ENCODE measurements at places on chromosomes 12 and 14.

- no peak for DNase-seq
Measured at GRCh38 chr12:68469113-68469512, 137.0 kb upstream of the MDM1 start.

- no peak for DNase-seq
Measured at GRCh38 chr14:34055157-34055950, 104.5 kb upstream of the EGLN3 start.

- peak; percentile 17 for DNase-seq
Measured at GRCh38 chr12:12807970-12808702, 5.0 kb upstream of the DDX47 start.

DNA sequence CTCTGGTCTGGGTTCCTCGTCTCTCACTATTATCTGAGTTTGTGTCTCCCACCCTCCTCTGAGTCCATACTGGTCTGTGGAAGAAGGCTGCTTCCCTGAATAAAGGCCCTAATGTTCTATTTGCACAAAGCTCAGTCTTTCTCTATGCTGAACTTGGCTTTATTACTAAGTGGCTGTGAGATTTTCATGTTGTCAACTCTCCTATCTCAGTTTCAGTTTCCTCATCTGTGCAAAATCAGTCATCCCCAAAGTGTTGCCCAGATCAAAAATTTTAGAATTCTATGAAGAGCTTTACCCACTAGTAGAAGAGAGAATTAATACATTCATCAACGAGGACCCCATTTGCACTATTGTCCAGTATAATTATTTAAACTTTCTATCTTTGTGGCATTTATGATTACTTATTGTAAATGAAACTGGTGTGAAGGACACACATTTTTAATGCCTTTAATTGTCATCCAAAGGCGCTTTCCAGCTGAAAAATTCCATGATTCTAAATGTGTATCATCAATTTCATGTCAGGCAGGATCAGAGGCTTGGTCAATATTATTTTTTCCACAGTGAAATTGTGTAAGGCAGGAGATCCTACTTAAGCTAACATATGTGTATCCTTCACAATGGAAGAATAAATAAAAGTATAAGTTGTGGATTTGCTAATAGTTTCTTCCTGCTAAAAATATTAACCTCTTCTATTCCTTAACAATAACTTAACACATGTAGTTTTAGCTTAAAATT lies 79.1 kb upstream of the EEA1 start:
- no peak for DNase-seq

- DNase-seq = no peak
Measured at GRCh38 chr14:100504372-100505078, 82.7 kb downstream of the BEGAIN start.

DNA sequence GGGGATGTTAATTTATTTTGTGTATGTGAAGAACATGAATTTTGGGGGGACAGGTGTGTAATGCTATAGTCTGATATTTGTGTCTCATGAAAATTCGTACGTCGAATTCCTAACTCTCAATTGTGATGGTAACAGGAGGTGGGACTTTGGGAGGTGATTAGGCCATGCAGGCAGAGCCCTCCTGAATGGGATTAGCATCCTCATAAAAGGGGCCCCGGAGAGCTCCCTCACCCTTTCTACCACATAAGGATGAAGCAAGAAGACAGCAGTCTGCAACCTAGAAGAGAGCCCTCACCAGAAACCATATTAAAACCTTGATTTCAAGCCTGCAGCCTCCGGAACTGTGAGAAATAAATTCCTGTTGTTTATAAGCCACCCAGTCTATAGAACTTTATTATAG lies 165.4 kb downstream of the MDGA2 start:
- no peak for DNase-seq

DNA sequence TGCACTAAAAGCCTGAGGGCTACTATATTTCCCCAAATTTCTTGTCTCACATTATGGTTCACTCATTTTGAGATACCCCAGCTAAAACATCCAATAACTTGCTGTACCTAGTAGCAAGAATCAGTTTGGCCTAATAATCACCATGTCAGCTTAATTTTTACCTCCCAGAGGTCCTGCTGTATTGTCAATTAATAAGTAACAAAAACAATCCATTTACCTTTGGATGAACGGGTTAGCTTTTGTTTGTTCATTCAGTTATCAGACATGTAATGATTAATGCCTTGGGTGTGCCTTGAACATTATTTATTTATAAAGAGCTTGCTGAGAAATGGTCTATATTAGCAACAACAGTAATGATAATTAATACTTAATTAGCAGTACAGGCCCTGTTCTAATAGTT lies 57.0 kb downstream of the MON2 start:
- no peak for DNase-seq

DNA sequence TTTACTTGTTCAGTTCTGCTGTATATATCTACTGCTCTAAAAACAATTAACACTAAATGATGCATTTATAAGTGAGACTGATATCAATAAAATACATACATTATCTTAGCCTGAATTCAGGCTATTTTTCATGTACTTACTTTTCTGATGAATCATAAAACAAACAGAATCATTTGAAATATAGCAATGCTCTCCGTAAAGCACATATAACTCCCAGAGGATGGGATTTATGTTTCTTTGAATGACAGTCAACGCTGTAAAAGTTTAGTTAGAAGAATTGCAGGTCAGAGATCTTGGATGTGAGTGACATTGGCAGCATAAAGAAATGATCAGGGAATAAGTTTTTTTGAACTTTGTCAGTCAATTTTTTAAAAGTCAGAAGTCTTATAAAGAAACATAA lies 740.2 kb upstream of the NOVA1 start:
- no peak for DNase-seq

- no peak for DNase-seq
Measured at GRCh38 chr14:71597287-71597920, 334.8 kb upstream of the RGS6 start.

DNA sequence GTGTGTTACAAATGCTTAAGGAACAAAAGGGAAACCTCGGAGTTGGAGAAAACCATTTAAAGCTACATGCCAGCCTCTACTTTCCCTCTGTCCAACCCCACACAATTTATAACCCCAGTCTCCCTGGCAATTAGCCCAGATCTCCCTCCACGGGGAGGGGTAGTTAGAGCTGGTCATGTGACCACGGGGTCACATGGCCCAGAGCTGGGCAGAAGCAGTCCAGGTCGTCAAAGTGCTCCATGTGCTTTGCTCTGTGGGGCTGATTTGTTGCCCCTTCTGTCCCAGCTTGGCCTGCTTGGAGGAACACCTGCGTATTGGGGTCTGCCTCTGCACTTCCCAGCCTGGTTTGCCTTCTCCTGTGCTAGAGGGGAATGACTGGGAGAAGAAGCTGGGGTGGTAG lies 219.1 kb downstream of the RBM19 start:
- no peak for DNase-seq

- DNase-seq = no peak
Measured at GRCh38 chr14:27015065-27015464, 417.2 kb upstream of the NOVA1 start.

GRCh38 chr14:94893411-94894160 lies 123.7 kb upstream of the GSC start:
- no peak for DNase-seq

DNA sequence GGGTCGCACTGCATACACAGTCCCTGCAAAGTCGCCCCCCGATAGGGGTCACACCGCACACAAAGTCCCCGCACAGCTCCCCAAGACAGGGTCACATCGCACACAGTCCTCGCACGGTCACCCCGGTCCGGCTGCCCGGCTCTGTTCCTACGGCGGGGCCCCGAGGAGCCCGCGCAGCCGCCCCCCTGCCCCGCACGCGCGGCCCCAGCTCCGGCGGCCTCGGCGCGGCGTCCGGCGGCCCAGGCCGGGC lies 300 bp downstream of the SSH1 start:
- DNase-seq = no peak
